ENCODE measurements at places on chromosomes 1 and 21. TPM values are rescaled to one million over a fixed set of nuclear protein-coding genes. Genes with fewer than 3 reads are reported as not detected.

GRCh38 chr1:208432346-208432745 lies 188.2 kb upstream of the PLXNA2 start:
- H3K4me1 ChIP-seq, result no peaks in the 10 kb centered on the region
- H3K4me3 ChIP-seq, result no peak overlapping the region
- H3K36me3 ChIP-seq, result no peaks in the 10 kb centered on the region
- no peak for DNase-seq

GRCh38 chr1:31198600-31198999 lies 41.1 kb downstream of the NKAIN1 start:
- no peak overlapping the region for H3K4me3 ChIP-seq
- no peak for DNase-seq
- no peak overlapping the region for H3K27ac ChIP-seq
- H3K36me3 ChIP-seq, result no peaks in the 10 kb centered on the region

DNA sequence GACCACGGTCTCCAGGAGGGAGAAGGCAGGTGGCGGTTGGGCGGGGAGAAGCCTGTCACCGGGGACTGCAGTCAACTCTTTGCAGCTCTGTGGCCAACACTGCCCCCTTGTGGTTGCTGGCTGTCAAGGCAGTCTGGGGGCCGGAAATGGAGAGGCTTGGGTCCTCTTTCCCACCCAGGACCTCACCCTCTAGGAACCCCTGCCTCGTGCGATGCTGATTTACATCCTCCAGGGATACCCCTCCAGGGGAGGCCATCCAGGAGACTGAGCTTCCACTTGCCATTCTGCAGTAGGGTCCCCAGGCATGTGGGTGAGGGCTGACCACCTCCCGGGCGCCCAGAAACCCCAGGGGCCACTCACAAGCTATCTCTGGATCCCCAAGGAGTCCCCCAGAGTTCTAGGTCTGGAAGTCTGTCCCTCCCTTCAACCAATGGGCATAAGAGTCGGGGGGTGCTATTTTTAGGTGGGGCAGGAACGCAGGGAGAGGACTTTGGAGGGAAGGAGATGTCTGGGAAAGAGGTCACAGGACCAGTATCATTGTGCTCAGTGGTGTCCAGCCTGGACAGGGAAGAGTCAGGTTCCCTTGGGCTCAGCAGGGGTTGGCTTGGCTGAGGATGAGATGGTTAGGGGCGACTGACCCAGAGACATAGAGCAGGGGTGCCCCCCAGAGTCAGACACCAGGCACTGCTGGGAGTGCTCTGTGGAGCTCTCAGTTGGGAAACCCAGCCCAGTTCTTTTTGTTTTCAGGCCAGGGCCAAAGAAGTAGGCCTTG lies 7.1 kb upstream of the GPR61 start:
- no peak overlapping the region for H3K4me3 ChIP-seq
- no peaks in the 10 kb centered on the region for H3K27me3 ChIP-seq
- H3K4me1 ChIP-seq, result peaks cover 38% of the 10 kb centered on the region
- H3K36me3 ChIP-seq, result no peaks in the 10 kb centered on the region

The CHIA gene
- total RNA-seq, result not detected

DNA sequence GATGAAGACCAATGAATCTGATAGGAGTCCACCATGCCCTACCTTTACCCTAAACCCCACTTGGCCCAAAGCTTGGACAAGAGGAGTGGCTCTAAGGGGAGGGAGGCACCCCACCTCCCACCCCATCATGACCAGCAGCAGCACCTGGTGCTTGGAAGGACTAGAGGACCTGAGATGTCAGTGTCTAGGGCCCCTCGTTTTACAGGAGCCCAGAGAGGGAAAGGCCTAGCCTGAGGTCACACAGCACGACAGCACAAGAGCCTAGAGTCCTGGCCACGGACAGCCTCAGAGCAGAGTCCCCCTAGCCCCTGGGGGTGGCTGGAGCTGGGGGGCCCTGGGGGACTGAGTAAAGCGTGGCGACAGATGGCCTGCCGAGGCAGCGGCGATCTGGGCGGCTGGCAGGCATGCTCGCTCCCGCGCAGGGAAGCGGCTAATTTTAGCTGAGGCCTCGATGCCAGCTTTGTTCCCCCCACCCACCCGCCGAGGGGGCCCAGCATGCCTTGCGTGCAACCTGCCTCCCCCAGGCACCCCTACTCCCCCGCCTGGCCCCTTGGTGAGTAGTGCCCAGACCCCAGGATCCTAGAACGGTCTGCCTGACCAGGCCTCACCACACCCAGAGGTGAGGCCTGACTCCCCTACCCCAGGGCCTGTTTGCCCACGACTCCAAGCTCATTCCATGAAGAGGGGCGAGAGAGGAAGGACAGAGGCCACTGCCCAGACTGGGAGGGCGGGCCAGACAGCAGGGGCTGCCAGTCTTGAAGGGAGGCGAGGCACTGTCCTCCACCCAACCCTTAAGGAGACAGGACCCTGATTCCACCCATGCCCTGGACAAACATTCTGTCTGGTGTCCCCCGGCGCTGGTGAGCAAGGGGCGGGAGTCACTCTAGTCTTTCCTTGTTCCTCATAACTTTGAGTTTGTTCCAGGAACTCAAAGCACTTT lies 39.0 kb downstream of the AHDC1 start:
- H3K4me1 ChIP-seq, result peaks cover 95% of the 10 kb centered on the region
- no peaks in the 10 kb centered on the region for H3K27me3 ChIP-seq
- H3K36me3 ChIP-seq, result peaks cover 2% of the 10 kb centered on the region
- no peak overlapping the region for H3K4me3 ChIP-seq

DNA sequence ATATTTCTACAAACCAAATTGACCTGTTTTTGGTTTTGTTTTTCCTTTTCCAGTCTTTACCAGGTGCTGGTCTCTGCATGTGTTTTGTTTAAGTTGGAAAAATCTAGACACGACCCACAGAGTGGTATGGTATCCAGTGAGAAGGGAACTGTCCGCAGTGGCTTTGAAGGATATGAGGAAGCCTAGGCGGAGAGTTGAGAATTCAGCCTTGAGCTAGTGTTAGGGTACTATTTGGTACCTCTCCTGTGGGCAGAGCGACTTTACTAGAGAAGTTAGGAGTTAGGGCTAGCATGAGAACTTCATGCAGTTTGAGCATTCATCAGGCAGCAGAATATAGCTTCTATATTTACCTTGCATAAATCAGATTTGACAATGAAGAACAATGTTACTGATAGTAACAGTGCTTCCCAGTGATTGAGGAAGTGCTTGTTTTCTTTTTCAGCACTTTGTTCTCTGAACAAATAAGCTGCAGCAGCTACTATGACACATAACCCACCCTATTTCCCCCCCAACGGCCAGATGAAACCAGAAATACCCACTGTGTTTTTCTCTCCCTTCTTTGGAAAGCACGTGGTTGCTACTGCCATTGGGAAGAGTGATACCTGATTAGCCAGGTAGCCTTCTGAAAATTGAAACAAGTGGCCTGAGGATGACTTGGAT lies 19.0 kb downstream of the MRPS6 start:
- H3K4me3 ChIP-seq, result no peak overlapping the region
- H3K27ac ChIP-seq, result peak overlapping the region; percentile 39
- no peak for DNase-seq
- peaks cover 51% of the 10 kb centered on the region for H3K36me3 ChIP-seq
- peaks cover 53% of the 10 kb centered on the region for H3K4me1 ChIP-seq

The RNU1-2 gene
- total RNA-seq, result 2,859 TPM

GRCh38 chr1:17976854-17977253 lies 130.7 kb upstream of the IGSF21 start:
- no peaks in the 10 kb centered on the region for H3K27me3 ChIP-seq
- no peaks in the 10 kb centered on the region for H3K4me1 ChIP-seq
- no peak overlapping the region for H3K4me3 ChIP-seq
- DNase-seq, result no peak
- no peaks in the 10 kb centered on the region for H3K36me3 ChIP-seq
- H3K27ac ChIP-seq, result no peak overlapping the region

DNA sequence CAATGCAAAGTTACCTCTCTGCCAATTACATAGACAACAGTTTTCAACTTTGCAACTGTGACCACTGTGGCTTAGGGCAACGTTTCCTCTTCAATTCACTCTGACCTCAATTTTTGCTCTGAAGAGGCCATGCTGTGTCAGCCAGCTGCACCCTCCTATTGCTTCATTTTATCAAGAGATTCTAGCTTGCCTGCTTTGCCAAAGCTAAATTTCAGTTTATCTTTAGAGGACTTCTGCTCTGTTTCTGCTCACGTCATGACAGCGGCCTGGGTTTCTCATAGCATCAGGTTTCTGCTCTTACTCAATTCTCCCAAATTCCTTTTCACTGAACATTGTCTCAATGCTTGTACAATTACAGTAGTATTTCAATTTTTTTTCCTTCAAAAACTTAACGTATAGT lies 154.6 kb downstream of the PLA2G4A start:
- H3K27ac ChIP-seq, result no peak overlapping the region
- DNase-seq, result no peak
- peaks cover 3% of the 10 kb centered on the region for H3K27me3 ChIP-seq
- no peak overlapping the region for H3K4me3 ChIP-seq
- H3K36me3 ChIP-seq, result no peaks in the 10 kb centered on the region

The TMCO4 gene
- 12.1 TPM for total RNA-seq

The SHISA4 gene
- total RNA-seq, result 31.4 TPM

- no peak for DNase-seq
- H3K27ac ChIP-seq, result no peak overlapping the region
- peaks cover 30% of the 10 kb centered on the region for H3K36me3 ChIP-seq
- H3K4me1 ChIP-seq, result no peaks in the 10 kb centered on the region
Measured at GRCh38 chr1:51833700-51834099, 44.8 kb downstream of the NRDC start.

GRCh38 chr1:215220346-215220745 lies 137.8 kb downstream of the KCNK2 start:
- no peak overlapping the region for H3K4me3 ChIP-seq
- H3K27me3 ChIP-seq, result peaks cover 4% of the 10 kb centered on the region
- DNase-seq, result no peak
- no peaks in the 10 kb centered on the region for H3K36me3 ChIP-seq

GRCh38 chr1:153655333-153655732 lies 3.2 kb upstream of the SNAPIN start:
- H3K4me1 ChIP-seq, result peaks cover 14% of the 10 kb centered on the region
- no peak for DNase-seq
- no peaks in the 10 kb centered on the region for H3K36me3 ChIP-seq
- H3K27ac ChIP-seq, result no peak overlapping the region
- H3K27me3 ChIP-seq, result no peaks in the 10 kb centered on the region
- H3K4me3 ChIP-seq, result no peak overlapping the region

The NKAIN1 gene
- 1.9 TPM for total RNA-seq

DNA sequence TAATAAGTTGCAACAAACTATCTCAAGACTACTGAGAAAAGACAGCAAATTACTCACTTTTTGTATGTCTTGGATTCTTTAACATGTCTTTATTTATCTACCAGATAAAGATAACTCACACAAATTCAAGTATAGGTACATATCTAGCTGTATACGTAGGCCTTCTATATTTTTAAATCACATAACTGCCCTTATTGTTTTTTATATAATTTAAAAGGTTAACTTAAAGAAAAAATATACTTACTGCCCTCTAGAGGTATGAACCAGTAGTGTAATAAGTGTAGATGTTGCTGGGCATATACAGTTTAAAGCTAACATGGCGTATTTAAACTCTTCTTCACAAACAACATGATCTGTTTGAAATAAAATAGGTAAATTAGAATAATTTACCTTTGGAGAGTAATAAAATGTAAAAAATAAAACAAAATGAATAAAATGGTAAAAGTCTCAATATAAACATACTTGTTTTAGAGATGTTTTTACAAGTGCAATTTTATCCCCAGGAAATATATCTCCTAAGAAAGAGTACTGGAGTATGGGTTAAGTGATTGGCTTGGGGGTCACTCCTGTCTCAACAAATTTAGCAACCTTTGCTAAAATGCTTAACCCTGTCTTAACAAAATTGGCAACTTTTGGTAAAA lies 235.2 kb downstream of the KCNT2 start:
- peaks cover 15% of the 10 kb centered on the region for H3K36me3 ChIP-seq
- no peaks in the 10 kb centered on the region for H3K27me3 ChIP-seq
- peaks cover 19% of the 10 kb centered on the region for H3K4me1 ChIP-seq

The SYT11 gene
- total RNA-seq, result 5.3 TPM

DNA sequence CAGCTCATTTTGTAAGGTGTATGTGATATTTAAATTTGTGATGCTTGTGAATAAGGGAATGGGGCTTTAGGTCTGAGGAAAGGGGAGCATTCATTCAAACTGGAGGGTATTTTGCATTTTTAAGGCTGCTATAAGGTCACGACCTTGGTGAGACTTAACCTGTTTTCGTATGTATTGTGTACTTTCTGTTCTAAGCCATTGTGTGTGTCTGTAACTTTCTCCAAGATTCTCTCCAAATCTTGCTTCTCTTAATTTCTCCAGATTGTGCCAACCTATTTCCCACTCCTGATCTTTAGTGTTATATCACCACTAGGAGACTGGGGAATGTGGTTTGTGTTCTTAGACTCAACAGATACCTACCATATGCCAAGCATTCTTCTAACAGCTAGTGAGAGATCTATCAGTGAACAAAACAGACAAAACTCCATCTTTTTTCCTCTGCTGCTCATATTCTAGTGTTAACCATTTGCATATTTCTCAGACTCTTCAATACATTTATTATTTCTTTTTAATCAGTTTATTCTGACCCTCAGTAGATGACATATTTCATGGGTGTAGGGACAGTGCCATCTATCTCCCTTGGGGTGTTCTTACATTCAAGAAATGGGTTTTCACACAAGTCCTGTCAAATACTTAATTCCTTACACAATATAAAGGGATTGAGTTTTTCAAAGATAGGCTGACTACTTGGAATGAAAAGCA lies 27.5 kb downstream of the ATP1B1 start:
- H3K27ac ChIP-seq, result no peak overlapping the region
- no peaks in the 10 kb centered on the region for H3K27me3 ChIP-seq
- peaks cover 17% of the 10 kb centered on the region for H3K36me3 ChIP-seq
- H3K4me3 ChIP-seq, result no peak overlapping the region
- H3K4me1 ChIP-seq, result peaks cover 28% of the 10 kb centered on the region
- DNase-seq, result no peak

The SELE gene
- not detected for total RNA-seq

DNA sequence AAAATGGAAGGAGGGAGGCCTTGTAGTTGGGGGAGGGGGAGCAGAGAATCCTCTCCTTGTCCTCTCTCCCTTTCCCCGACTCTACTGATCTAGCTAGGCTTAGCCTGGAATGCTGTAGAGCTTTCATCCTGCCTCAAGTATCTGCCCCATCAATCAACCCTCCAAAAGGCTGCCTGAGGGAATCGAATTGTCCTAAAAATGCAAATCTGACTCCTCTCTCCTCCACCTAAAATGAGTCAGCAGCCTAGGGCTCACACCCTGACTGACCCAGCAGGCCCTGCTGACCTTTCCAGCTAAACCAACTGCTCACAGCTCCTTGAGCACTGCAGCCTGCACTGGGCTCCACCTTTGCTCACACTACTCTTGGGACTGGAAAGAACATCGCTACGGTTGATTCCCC lies 2.8 kb downstream of the HPDL start:
- H3K27me3 ChIP-seq, result no peaks in the 10 kb centered on the region
- no peak overlapping the region for H3K27ac ChIP-seq
- no peak overlapping the region for H3K4me3 ChIP-seq
- no peak for DNase-seq
- peaks cover 3% of the 10 kb centered on the region for H3K4me1 ChIP-seq
- peaks cover 5% of the 10 kb centered on the region for H3K36me3 ChIP-seq

DNA sequence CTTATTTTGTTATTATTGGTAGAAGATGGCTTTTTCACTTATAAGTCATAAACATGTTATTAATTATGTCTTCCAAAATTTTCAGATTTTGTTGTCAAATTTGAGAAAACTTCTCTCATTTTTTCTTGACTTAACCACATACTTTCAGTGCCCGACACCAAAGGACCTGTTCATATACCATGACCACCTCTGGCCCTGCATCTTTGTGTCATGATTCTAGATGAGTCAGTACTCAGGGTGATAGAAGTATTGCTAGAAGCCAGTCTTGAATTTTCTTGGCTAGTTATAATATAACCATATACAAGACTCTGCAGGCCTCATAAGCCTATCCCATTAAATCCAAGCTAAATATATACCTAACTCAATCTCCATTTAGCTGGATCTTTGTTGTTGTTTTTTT lies 35.4 kb upstream of the DPH5 start:
- H3K27ac ChIP-seq, result no peak overlapping the region
- H3K36me3 ChIP-seq, result no peaks in the 10 kb centered on the region
- no peak for DNase-seq
- H3K4me1 ChIP-seq, result no peaks in the 10 kb centered on the region
- H3K4me3 ChIP-seq, result no peak overlapping the region
- H3K27me3 ChIP-seq, result no peaks in the 10 kb centered on the region
